Left renal cortex interstitium (tissue), 4 donors: ENCODE measurements at places on chromosomes 3 and 15.

- no peak for DNase-seq
Measured at GRCh38 chr3:38519000-38519399, 22.9 kb downstream of the EXOG start.

DNA sequence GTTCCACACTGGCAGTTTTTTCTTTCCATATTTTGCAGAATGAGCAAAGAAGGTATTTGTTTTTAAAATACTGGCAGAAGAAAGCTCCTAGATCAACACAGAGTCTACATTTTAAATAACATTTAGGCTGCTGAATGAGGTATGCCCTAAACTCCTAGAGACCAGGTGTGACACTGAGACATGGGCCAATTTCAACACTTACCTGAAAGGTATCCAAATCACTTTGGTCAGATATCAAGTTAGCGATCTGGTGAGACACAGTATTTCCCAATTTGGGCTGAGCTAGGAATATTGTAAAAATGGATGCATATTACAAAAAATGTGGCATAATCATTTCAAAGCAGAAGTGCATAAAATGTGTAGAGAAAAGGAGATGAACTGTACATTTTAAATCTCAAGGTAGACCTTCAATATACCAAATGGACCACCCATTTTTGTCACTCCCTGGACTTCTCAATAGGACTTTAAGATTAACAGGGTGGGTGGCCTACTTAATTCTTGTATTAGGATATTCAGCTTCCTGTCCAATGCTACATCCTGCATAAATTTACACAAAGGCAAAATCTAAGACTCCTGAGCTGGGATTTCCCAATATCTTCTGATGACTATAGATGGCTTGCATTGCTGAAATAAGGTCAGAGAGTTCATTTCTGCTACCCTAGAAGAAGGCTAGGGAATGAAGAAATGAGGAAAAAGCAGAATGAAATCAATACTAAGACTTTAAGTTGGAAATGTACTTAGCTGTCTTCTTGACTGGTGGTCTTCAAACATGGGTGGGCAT lies 487.8 kb downstream of the FOXP1 start:
- no peak for DNase-seq

- DNase-seq: no peak
Measured at GRCh38 chr15:77664428-77664827, 31.7 kb upstream of the LINGO1 start.

- DNase-seq: no peak
Measured at GRCh38 chr3:20537234-20537633, 351.2 kb upstream of the SGO1 start.

DNA sequence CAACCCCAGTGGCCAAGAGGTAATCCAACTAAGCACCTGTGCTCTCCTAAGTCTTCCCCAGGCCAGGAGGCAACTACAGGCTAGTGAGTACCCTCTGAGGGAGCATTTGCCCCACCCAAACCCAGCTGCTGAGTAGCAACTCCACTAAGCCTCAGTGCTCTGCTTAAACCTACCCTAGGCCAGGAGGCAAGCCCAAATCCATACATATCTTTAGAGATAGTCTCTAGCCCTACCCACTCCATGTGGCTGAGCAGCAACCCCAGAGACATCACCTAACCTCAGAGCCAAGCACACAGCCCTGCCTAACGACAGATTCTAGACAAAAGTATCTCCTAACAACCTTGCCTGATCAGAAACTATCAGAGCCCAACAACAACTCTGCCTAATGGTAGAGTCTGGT lies 132.8 kb upstream of the TTC14 start:
- no peak for DNase-seq

- DNase-seq: no peak
Measured at GRCh38 chr3:104349836-104350235, 1016.9 kb upstream of the ALCAM start.

DNA sequence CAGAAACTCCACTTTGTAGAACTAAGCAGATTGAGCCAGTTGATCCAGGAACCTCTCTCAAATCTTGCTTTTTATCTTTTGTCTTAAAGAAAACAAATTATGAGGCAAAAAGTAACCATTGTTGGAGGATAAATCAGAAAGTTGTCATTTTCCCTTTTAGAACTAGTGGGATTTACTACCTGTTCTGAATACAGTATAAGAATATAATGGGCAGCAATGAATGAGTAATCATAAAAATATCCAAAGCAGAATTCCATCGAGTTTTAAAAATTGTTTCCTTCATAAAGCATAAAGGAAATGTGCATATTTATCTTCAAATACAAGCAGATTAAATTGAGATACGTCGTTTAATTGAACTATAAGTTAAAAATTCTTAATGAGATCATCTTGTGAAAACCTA lies 15.9 kb upstream of the ANO10 start:
- no peak for DNase-seq

GRCh38 chr15:70354346-70354905 lies 256.7 kb upstream of the TLE3 start:
- DNase-seq: no peak

DNA sequence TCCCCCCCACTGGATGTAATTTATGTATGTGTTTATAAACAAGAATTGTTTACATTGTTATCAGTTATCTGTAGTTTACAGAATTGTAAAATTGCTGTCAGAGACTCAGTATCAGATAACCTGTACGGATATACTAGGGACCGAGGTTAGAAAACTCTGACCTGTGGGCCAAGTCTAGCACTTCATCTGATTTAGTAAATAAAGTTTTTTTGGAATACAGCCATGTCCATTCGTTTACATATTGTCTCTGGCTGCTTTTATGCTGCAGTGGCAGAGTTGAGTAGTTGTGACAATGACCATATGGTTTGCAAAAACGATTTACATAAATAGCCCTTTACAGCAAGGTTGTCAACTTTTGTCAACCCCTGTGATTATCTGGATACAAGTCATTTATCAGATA lies 52.6 kb downstream of the LRRC28 start:
- DNase-seq: no peak

DNA sequence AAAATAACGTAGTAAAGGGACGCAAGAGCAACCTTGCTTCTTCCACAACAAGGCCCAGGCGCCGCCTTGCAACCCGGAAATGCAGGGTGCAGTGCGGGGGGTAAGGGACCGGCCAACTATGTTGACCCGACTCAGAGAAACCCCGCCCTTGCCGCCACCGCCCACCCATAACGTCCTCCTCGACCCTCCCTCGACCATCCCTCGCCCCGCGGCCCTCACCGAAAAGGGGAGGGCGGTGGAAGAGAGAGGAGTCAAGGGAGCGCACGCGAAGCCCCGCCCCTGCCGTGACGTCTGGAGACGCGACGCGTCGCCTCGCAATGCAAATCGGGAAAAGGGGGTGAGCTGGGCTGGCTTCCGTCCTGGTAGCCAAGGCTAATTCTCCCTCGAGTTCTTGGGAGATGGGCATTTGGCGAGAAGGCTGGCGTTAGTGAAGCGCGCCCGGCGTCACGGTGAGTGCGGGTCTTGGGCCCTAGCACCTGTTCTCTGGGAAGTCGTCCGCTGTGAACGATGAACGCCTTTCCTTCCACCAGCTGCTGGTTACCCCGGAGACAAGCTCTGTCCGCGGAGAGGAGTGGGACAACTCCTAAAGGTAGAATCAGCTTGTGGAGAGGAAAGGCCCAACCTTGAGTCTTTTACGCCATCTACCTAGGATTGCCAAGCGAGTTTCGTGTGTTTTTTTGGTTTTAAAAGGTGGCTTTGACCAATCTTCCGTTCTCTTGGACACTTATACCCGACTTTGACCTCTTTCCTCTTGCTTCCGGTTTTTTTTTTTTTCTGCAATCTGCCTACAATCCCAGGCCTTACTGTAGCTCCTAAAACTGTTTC lies at the start of gene USP8:
Gene USP8, plus strand, starts transcription at position 340 of the 825 bp plus-strand sequence. CDS start 14,669 bp downstream, outside the sequence.
- DNase-seq: peak; percentile 97

GRCh38 chr3:113771993-113772392 lies 25.2 kb downstream of the ATP6V1A start:
- DNase-seq: no peak

DNA sequence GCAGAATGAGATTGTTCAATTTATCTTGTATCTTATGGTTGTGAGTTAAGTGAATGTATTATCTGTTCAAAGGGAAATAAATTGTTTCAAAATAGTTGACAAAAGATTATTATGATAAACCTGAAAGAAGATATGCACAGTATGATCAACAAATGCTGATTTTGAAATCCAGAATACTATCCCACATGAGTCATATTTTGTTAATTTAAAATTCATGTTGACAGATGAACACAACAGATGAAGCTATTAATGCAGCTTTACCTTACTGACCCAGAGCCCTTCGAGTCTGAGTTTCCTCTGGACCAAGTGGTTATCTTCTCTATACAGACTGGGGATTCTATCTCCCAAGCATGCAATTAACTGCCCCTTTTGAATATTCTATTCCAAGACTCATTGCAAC lies 482.8 kb downstream of the FGF12 start:
- no peak for DNase-seq

DNA sequence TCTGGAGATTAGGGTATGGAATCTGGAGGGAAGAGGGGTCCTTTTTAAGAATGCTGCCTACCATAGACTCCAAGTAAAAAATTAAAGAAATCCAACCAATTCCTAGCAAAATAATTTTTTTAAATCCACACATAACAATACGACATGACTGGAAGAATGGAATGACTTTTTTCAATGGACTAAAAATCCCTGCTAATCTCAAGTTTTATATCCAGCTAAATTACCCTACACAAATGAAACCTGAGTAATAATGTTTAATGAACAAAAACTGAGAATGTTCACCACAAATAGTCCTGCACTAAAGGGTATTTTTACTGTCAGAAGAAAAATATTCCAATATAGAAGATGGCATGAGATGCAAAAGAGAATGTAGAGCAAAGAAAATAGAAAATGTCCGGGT lies 220.3 kb upstream of the AGTR1 start:
- no peak for DNase-seq

DNA sequence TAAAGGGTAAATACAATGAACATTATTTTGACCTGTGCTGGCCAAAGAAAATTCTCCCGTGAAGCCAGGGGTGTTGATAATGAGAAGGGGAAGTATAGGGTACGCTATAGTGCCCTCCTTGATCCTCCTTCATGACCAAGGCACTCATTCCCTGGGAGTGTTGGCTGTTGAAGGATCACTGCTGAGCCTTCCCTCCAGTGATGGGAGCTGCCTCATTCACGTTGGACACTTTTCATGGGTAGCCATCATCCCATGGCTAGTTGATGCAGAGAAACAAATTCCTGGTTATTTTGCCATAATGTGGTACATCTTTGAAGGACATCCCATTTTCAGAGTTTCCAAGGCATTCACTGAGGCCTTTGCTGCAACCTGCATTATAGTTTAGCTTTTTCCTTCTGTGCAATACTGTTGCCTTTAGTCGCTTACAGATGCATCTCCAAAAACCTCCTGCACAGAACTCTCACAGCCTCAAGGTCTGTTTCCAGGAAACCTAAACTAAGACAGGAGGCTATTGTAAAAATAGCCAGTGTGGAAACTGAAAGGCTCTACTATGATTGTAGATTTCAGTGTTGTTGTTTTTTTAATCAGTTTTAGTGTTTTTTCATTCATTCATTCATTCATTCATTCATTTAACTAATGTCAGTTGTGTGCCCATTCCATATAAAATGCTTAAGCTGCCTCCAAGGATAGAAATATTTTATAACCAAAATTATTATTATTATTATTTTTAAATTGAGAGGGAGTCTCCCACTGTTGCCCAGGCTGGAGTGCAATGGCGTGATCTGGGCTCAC lies 40.8 kb downstream of the TGFBR2 start:
- no peak for DNase-seq

DNA sequence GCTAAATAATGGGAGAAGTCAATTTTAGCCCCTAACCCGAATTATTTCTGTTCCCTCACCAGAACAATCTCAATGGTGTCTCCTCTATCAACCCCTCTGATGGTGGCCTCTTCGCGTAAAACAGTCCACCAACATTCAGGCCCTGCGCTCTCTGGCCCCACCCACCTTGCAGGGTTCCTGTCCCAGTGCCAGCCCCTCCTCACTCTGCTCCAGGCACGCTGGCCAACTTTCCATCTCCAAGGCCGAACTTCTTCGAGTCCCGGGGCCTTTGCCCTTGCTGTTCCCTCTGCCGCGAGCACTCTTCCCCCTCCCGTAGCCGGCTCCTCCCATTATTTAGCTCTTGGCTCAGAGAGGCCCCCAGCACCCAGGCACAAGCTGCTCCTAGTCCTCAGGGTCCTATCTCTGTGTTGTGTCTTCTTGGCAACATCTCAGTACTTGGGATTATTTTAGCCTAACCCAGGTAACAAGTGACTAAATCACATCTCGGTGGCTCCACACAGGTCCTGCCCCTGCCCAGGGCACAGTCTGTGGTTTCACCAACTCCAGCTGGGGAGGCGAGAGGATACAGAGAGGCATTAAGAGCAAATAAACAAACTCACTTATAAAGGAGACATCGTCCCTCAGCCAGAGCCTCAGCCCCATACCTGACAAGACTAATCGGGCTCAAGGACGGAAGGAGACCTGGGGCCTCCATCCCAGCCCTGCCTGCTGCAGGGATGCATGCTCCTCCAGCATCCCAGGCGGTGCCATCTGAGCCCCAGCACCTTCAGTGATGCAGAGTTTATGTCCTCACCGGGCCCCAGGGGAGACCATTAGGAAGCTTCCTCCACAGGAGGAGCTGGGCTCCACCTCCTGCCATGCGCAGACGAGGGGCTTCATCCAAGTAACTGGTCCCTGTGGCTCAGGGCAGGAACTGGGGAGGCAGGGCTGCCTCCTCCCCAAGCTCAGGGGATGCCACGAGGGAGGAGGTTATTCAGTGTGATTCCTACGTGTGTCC lies 19.7 kb upstream of the IQSEC1 start:
- no peak for DNase-seq

- no peak for DNase-seq
Measured at GRCh38 chr15:29589416-29589815, 232.9 kb downstream of the TJP1 start.

- no peak for DNase-seq
Measured at GRCh38 chr3:121651684-121652083, 9.0 kb downstream of the HCLS1 start.

DNA sequence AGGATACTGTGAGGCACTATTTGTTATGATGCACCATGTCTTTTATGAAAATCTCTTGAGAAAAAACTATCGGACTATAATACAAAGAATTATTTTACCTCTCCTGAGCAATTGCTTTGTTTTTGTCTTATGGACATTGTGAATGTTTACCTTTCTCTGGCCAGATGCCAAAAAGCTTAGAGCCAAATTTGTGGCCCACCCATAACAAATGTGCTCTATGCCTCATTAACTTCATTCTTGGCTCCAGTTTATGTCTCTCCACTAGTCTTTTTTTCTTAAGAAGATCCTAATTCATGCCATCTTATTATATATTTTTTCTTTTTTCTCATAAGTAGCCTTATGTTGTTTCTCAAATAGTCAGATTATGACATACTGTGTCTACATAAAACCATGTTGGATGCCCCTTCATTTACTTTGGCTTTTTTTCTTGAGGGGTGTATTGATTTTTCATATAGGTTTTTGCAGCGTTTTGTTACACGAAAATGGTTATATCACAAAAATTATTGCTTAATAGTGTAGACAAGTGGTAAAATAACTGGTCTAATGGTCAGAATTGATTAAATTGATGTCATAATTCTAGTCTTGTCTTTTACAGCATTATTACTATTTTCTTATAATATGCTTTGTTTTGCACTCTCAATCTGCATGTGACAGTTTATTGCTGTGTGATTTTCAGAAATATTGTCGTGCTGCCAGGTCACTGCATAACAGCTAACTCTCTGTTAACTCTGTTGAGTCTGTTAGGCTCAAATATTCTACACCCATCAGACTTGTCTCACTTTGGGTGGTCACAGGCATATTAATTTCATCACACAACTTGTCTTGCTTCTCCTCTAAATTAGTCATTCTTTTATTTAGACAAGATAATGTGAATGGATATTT lies 18.2 kb downstream of the SENP8 start:
- DNase-seq: no peak

- no peak for DNase-seq
Measured at GRCh38 chr3:55629432-55629831, 142.3 kb upstream of the WNT5A start.

- no peak for DNase-seq
Measured at GRCh38 chr15:77493324-77493907, 72.7 kb downstream of the HMG20A start.
